ENCODE measurements at places on chromosomes 13 and 19. TPM values are rescaled to one million over a fixed set of nuclear protein-coding genes. Genes with fewer than 3 reads are reported as not detected.

The KCNJ14 gene
- 2.4 TPM for total RNA-seq

The AP1M2 gene
- total RNA-seq, result not detected

- H3K36me3 ChIP-seq, result no peaks in the 10 kb centered on the region
- DNase-seq, result no peak
- H3K27me3 ChIP-seq, result no peaks in the 10 kb centered on the region
- H3K27ac ChIP-seq, result no peak overlapping the region
- no peaks in the 10 kb centered on the region for H3K4me1 ChIP-seq
Measured at GRCh38 chr19:56504581-56504980, 3.1 kb upstream of the ZNF471 start.

- H3K36me3 ChIP-seq, result no peaks in the 10 kb centered on the region
- no peak overlapping the region for H3K27ac ChIP-seq
- H3K4me3 ChIP-seq, result no peak overlapping the region
- H3K27me3 ChIP-seq, result no peaks in the 10 kb centered on the region
Measured at GRCh38 chr19:31706691-31707620, 357.7 kb upstream of the TSHZ3 start.

DNA sequence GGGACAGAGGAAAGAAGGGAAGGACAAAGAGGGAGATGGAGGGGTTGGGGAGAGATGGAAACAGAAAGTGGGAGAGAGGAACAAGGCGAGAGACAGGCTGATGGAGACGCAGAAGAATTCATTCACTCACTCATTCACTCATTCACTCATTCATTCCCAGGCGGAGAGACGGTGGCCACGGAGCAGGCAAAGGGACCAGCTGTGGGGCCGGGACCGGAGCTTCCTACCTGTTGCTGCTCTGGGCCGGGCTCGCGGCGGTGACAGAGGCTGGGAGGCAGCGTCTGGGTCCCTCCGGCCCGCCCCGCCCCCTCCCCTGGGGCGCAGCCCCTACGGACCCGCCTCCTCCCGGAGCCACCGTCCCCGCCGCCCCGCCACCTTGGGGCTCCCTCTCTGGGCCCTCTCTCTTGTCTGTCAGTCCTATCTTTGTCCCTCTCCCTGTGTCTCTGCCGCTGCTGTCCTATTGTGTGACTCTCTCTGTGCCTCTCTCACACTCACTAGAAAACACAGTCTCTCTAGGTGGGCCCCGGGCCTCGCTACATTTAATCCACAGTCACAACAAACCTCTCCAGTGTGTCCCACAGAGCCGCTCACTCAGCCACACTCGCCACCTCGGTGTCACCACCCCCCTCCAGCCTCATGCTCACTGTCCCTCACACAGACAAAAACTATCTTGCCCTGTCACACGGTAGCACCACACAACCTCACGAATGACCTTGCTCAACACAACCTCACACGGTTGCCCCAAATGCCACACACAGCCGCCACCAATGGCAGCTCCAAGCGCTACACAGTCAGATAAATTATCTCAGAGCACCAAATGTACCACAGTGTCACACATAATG, at the start of gene GNG8:
GNG8 (minus strand) TSS at position 283 of the 842 bp plus-strand sequence. CDS start 1,520 bp downstream, outside the sequence.
- DNase-seq, result peak; percentile 72
- peaks cover 17% of the 10 kb centered on the region for H3K4me1 ChIP-seq

DNA sequence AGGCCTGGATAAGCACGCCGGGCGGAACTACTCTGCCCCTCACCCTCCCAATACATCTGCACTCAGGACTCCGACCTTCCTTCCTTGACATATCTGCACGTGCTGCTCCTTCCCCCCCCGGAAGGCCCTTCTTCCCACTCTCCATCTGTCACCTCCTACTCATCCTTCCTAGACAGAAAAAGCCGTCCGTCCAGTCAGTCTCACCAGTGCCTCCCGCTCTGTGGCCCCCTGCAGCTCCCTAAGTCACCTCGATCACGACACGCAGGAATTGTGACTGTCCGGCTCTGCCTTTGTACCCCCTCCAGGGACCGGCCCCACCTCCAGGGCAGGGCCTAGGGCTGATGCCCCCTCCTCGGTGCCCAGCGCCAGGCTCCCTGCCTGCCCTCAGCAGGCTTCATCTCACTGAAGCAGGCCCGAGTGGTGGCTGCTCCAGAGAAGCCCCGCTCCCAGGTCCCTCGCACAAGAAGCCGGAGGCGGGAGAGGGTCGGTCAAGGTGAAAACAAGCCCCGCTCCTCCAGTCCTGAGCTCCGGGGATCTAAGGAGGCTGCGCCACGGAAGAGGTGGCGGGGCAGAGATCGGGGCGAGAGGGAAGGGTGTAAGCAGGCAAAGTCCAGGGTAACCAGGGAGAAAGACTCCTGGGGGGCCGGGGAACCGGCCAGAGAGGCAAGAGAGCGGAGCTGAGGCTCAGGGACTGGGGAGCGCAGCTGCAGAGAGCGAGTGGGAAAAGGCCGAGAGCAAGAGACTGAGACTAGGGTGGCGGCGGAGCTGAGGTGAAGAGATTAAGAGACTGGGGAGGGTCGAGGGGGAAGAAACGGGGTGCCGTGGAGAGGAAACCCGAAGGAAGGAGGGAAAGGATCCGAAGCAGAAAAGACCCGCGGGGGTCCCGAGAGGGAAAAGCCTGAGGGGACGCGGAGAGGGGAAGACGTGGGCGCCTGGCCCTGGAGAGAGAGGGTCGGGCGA, 1.1 kb downstream of the PPP6R1 start:
- peaks cover 37% of the 10 kb centered on the region for H3K36me3 ChIP-seq
- peaks cover 55% of the 10 kb centered on the region for H3K4me1 ChIP-seq
- peak overlapping the region; percentile 96 for H3K27ac ChIP-seq
- H3K27me3 ChIP-seq, result peaks cover 2% of the 10 kb centered on the region

All from activated CD4-positive, alpha-beta T cell treated with anti-CD3 and anti-CD28 coated beads, Interleukin-2, amount 10 ng/mL, durations not matched to agents 24 days and 14 days (primary cell).